Left lung (tissue), 14 donors: ENCODE measurements at places on chromosomes 4 and X.

DNA sequence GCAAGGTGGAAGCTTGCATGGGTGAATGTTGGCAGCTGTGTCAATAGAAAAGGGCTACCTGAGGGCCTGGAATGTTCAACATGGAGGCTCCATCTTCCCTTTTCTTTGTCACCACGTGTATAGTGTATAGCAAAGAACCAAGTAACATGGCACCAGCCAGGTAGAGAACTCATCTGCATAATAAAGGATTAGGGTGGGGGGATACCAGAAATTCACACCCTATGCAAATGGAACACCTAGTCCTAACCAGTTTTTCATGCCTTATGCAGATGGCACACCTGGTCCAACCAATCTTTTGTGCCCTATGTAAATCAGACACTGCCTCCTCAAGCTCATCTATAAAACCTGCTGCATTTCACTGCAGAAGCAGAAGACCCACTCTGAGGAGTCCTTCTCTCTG lies 169.6 kb upstream of the GLRA2 start:
- no peaks in the 10 kb centered on the region for H3K4me1 ChIP-seq
- H3K36me3 ChIP-seq = no peaks in the 10 kb centered on the region
- DNase-seq = no peak
- H3K4me3 ChIP-seq = no peak overlapping the region

- no peaks in the 10 kb centered on the region for H3K36me3 ChIP-seq
- H3K4me1 ChIP-seq = no peaks in the 10 kb centered on the region
- no peak overlapping the region for H3K27ac ChIP-seq
- H3K4me3 ChIP-seq = no peak overlapping the region
Measured at GRCh38 chrX:68717196-68717595, 69.7 kb downstream of the STARD8 start.

- H3K36me3 ChIP-seq = no peaks in the 10 kb centered on the region
- no peaks in the 10 kb centered on the region for H3K4me1 ChIP-seq
- H3K4me3 ChIP-seq = no peak overlapping the region
- no peaks in the 10 kb centered on the region for H3K27me3 ChIP-seq
Measured at GRCh38 chr4:182600093-182600492, 317.1 kb downstream of the DCTD start.

DNA sequence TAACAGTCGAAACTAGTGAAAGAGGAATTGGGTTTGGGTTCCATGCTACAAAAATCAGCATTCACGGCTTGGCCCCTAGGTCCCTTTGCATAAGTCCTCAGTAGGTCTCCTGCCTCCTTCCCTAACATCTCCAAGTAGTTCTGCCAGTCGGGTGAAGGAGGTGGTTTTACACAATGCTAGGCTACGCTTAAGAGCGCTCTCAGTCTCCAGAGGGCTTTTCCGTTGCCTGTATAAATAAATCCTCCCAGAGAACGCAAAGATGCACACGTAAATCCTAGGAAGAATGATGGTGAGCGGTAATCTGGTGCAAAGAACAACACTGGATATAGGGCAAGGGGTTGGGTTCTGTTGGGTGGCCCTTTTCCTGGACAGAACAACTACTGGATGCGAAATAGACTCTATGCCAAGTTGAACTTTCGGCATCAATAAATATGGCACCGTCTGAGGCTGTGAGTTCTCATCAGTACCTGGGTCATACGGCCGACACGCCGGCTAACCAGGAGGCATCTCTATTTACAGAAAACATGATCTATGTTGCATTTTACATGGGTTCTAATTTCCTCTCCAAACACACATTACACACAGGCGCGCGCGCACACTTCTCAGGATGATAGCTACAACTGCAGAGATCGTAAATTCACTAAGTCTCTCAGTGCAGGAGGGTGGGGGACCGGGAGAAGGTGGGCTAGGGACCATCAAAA lies 1.3 kb downstream of the CAMK2D start:
- H3K4me3 ChIP-seq = peak overlapping the region; percentile 64
- H3K36me3 ChIP-seq = no peaks in the 10 kb centered on the region
- H3K4me1 ChIP-seq = peaks cover 3% of the 10 kb centered on the region
- H3K27me3 ChIP-seq = no peaks in the 10 kb centered on the region
- peak overlapping the region; percentile 98 for H3K27ac ChIP-seq

DNA sequence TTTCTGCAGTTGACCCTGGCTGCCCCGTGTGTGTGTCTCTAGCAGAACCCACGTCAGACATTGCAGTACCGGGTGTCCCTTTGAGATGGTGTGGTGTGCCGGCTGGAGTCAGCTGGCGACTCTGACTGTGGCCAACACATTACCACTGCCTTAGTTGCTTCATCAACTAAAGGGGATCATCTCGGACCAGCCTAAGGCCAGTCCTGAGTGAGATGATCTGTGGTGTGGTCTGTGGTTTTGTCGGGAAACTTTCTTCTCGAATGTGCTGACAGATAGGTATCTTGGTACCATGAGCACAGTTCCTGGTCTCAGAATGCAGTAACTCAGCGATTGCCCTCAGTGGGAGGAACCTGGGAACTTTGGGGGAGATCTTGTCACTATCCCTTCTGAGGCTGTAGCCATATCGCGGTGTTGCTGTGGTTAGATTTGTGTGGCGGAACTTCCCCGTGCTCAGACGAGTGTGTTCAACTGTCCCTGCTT lies 15.8 kb downstream of the TBC1D14 start:
- H3K27me3 ChIP-seq = no peaks in the 10 kb centered on the region
- no peak overlapping the region for H3K4me3 ChIP-seq
- DNase-seq = peak; percentile 65
- peak overlapping the region; percentile 96 for H3K27ac ChIP-seq

GRCh38 chr4:74056858-74057562 lies 18.5 kb upstream of the CXCL3 start:
- DNase-seq = no peak
- no peaks in the 10 kb centered on the region for H3K4me1 ChIP-seq
- no peak overlapping the region for H3K4me3 ChIP-seq
- H3K27me3 ChIP-seq = no peaks in the 10 kb centered on the region
- no peak overlapping the region for H3K27ac ChIP-seq
- H3K36me3 ChIP-seq = no peaks in the 10 kb centered on the region

DNA sequence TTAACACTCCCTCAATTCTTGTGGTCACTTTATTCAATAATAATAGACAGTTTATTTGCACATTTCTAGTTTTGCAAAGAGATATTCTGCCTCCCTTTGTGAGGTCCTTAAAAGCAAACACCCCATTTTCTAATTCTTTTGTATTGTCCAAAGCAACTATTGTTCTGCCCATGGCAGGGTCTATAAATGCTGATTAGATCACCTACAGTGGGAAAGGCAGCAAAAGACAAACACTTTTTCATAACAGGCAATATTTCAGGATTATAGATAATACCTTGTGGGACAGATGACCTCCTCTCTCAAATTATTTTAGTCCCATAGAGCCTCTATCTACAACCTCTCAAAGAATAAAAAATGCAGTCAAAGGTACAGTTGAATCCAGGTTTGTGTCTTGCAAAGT lies 28.6 kb downstream of the COMMD8 start:
- no peaks in the 10 kb centered on the region for H3K27me3 ChIP-seq
- H3K36me3 ChIP-seq = no peaks in the 10 kb centered on the region
- H3K4me1 ChIP-seq = no peaks in the 10 kb centered on the region
- no peak for DNase-seq
- no peak overlapping the region for H3K27ac ChIP-seq

DNA sequence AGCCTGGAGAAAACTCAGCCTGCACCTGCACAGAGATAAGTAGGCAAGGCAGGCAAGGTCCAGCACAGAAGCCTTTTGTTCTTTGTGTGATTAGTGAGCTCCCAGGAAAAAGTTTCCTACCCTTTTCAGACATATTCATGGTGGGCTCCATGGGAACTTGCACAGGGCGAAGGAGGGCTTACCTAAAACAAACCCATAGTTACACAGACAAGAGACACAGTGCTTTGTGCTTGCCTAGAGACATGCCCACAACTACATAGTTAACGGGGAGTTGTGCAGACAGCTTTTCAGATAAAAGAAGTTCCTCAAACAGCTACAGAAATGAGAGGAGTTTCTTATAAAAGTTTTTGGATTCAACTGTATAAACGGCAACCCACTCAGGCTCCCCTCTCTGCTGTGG lies 180.5 kb downstream of the GLUD2 start:
- no peaks in the 10 kb centered on the region for H3K27me3 ChIP-seq
- no peaks in the 10 kb centered on the region for H3K4me1 ChIP-seq
- H3K4me3 ChIP-seq = no peak overlapping the region
- no peaks in the 10 kb centered on the region for H3K36me3 ChIP-seq

DNA sequence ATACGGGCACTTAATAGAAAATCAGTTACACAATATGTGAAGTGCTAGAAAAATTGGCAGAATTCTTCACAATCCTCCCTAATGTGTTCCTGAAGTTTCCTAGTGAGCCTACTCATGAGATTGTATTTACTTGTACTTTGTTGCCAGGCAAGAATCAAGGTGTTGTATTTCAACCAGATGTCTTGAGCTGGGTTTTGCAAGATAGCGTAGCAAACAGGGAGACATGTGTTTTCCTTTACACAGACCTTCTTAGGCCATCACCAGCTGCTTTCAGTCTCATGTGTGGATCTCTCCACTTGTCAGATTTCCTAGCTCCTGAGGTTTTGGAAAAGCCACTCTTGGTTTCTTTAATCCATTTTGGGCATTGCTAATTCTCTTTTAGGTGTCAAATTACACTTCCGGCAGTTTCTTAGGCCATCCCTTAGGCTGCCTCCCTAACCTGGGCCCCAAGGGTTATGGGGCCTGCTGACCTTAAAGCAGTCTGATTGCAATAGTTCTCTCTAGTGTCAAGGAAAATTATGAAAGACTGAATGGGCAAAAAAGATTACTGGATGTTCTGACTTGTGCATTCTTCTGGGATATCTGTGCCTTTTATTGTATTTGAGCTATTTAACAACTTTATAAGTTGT lies 12.2 kb upstream of the EDA start:
- no peaks in the 10 kb centered on the region for H3K27me3 ChIP-seq
- no peak for DNase-seq
- no peaks in the 10 kb centered on the region for H3K36me3 ChIP-seq
- no peak overlapping the region for H3K4me3 ChIP-seq
- no peak overlapping the region for H3K27ac ChIP-seq
- no peaks in the 10 kb centered on the region for H3K4me1 ChIP-seq

DNA sequence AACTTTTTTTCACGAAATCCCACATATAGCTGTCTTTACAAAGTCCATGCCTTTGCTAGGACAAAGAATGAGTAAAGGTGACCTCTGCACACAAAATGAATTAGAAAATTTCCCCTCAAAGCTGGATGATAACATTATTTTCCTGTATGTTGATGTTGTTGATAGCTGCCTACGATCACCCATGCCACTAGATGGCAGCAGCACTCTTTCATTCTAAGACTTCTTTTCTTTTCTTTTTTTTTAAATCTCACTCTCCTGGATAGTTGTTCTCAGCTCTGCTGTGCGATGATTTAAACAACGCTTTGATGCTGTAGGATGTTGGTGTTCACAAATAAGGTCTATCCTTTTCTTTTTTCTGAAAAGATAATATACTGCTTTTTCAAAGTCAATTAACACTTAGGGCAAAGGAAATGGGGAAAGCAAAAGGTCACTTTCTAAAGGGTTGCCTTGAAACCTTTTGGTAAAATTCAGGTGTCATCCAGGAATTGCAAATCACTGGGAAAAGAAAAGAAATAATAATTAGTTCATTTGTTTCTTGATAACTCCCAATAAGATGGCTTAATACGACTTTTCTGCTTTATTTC lies 266.8 kb downstream of the C4orf33 start:
- no peak overlapping the region for H3K27ac ChIP-seq
- H3K4me1 ChIP-seq = no peaks in the 10 kb centered on the region
- DNase-seq = no peak
- H3K36me3 ChIP-seq = no peaks in the 10 kb centered on the region

GRCh38 chrX:42094218-42094617 lies 170.9 kb upstream of the CASK start:
- no peaks in the 10 kb centered on the region for H3K27me3 ChIP-seq
- H3K36me3 ChIP-seq = no peaks in the 10 kb centered on the region
- H3K4me3 ChIP-seq = no peak overlapping the region
- no peaks in the 10 kb centered on the region for H3K4me1 ChIP-seq
- H3K27ac ChIP-seq = no peak overlapping the region
- no peak for DNase-seq

DNA sequence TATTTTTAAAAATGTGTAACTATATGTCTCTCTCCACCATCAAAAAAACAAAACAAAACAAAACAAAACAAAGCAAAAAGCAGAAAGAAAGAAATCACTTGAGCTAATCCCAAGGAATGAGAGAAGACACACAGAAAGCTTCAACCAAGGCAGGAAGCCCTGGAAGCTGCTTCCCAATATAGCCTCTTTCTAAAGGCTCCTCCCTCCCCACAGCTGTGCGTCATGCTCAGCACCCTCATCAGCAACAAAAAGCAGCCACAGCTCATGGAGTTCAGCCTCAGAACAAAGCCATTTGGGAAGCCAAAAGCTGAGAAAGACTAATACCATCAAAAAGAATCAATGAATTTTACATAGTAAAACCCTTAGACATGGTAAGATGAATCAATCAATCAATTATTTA lies 501.6 kb upstream of the SMIM31 start:
- H3K36me3 ChIP-seq = no peaks in the 10 kb centered on the region
- H3K4me1 ChIP-seq = no peaks in the 10 kb centered on the region
- H3K4me3 ChIP-seq = no peak overlapping the region

DNA sequence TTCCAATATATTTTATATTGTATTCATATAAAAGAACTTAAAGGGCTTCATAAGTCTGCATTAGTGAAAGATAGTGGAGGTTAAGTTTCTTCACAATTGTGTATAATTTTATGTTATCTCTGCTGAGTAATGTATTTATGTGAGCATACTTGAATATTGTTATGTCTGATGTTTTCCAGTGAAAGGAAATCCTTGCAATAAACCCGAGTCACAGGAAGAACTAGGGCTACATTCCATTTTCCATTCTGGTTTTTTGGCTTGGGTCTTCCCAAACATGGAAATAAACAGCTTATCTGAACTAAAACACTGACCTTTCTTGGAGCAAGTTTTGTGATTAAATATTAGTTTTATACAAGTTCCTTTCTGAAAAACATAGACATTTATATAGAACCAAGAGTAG lies 231.3 kb upstream of the GPRIN3 start:
- H3K4me3 ChIP-seq = no peak overlapping the region
- H3K27ac ChIP-seq = no peak overlapping the region
- no peak for DNase-seq
- no peaks in the 10 kb centered on the region for H3K4me1 ChIP-seq
- H3K27me3 ChIP-seq = no peaks in the 10 kb centered on the region

DNA sequence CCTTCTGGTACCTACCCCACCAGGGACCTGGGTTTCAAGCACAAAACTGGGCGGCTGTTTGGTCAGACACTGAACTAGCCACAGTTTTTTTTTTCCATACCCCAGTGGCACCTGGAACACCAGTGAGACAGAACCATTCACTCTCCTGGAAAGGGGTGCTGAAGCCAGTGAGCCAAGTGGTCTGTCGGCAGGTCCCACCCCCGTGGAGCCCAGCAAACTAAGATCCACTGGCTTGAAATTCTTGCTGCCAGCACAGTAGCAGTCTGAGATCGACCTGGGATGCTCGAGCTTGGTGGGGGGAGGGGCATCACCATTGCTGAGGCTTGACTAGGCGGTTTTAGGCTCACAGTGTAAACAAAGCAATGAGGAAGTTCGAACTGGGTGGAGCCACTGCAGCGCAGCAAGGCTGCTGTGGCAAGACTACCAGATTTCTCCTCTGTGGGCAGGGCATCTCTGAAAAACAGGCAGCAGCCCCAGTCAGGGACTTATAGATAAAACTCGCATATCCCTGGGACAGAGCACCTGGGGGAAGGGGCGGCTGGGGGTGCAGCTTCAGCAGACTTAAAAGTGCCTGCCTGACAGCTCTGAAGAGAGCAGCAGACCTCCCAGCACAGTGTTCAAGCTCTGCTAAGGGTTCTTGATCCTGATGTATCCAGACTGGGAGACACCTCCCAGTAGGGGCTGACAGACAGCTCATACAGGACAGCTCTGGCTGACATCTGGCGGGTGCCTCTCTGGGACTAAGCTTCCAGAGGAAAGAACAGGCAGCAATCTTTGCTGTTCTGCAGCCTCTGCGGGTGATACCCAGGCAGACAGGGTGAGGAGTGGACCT lies 223.0 kb downstream of the COX18 start:
- H3K27ac ChIP-seq = no peak overlapping the region
- H3K4me1 ChIP-seq = no peaks in the 10 kb centered on the region
- DNase-seq = no peak
- H3K4me3 ChIP-seq = no peak overlapping the region
